ENCODE measurements at places on chromosomes 2 and 18. TPM values are rescaled to one million over a fixed set of nuclear protein-coding genes. Genes with fewer than 3 reads are reported as not detected.

Gene IMPACT
- total RNA-seq: 33.6 TPM

Gene MZT2A
- 66.2 TPM for total RNA-seq

Gene TAF1B
- 18.1 TPM for total RNA-seq

Gene NETO1
- 0.74 TPM for total RNA-seq

Gene ONECUT2
- total RNA-seq: 0.05 TPM

Gene PUM2
- 48.1 TPM for total RNA-seq

Gene CDH20
- total RNA-seq: 0.05 TPM

Gene STAM2
- 62.4 TPM for total RNA-seq

Gene TUBA3E
- total RNA-seq: 0.09 TPM

Gene UGT1A5
- not detected for total RNA-seq

Gene NYAP2
- not detected for total RNA-seq

Gene PLGLB2
- total RNA-seq: 0.30 TPM

Gene APOB
- under 0.01 TPM for total RNA-seq

Gene LGALSL
- total RNA-seq: 3.1 TPM

Gene C2orf78
- total RNA-seq: not detected

Gene SH3BP4
- 15.4 TPM for total RNA-seq

Gene TSPYL6
- not detected for total RNA-seq

Gene BARD1
- 11.0 TPM for total RNA-seq

Gene KLHL30
- total RNA-seq: under 0.01 TPM

Gene C1GALT1C1L
- total RNA-seq: 0.74 TPM

Gene SERPINB7
- 31.5 TPM for total RNA-seq

Gene VAPA
- total RNA-seq: 298 TPM

Gene PCARE
- total RNA-seq: not detected

Gene CFAP65
- total RNA-seq: not detected

Gene G6PC2
- total RNA-seq: not detected

Gene IL1RL2
- total RNA-seq: 0.30 TPM

Gene ZNF2
- total RNA-seq: 11.6 TPM
